ENCODE measurements at places on chromosomes 4 and X.

GRCh38 chrX:150507251-150507856 lies 61.1 kb upstream of the MTM1 start:
- DNase-seq: no peak

- DNase-seq: no peak
Measured at GRCh38 chr4:151029537-151029936, 14.5 kb upstream of the LRBA start.

DNA sequence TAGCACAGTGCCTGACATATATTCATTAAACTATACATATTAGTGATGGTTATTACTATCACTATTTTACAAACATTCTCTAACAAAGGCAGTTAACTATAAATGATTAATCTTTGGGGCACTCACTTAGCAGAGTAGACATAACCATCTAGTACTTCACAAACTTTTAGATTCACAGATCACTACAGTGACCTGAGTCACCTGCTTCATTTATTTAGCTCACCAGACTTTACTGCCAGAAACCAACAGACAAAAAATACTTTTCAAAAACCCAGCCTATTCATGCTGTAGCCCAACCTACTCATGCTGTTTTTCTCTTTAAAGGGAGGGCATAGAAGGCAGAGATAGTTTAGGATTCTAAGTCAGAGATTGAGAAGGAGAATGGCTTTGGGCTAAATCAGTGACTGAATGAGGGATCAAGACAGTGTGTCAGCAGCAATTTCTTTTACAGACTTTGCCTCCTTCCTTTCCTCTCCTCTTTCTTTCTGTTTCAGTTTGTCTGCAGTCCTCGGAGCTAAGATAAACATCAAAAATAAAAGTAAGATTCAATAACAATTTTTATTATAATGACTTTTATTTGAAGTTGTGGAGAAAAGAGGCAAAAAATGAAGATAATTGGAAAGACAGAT lies 34.7 kb upstream of the PDE5A start:
- DNase-seq: no peak

GRCh38 chr4:153346563-153346962 lies 2.1 kb downstream of the MND1 start:
- peak; percentile 3 for DNase-seq

GRCh38 chr4:35697210-35697736 lies 547.0 kb downstream of the ARAP2 start:
- no peak for DNase-seq

GRCh38 chrX:23952391-23952790 lies 44.6 kb downstream of the CXorf58 start:
- no peak for DNase-seq

DNA sequence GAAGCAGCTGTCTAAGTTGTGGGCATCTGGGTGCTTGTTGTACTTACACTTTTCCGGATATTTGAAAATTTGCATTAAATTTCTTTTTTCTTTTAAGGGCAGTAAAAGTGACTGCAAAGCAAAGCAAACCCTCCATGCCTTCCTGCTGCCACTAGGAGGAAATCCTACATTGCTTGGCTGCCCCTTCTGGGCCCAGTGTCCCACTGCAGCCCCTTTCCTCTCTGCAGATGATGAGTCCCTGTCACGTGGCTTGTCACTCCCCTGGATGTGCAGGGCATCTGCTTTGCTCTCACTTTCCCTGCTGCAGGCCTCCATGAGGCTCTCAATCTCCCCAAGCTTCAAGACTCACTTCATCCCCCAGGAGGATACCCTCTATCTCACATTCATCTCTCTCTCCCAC lies 12.7 kb downstream of the TSR2 start:
- no peak for DNase-seq

- no peak for DNase-seq
Measured at GRCh38 chr4:17112292-17112659, 213.8 kb upstream of the LDB2 start.

- no peak for DNase-seq
Measured at GRCh38 chr4:54730581-54730980, 72.8 kb downstream of the KIT start.

DNA sequence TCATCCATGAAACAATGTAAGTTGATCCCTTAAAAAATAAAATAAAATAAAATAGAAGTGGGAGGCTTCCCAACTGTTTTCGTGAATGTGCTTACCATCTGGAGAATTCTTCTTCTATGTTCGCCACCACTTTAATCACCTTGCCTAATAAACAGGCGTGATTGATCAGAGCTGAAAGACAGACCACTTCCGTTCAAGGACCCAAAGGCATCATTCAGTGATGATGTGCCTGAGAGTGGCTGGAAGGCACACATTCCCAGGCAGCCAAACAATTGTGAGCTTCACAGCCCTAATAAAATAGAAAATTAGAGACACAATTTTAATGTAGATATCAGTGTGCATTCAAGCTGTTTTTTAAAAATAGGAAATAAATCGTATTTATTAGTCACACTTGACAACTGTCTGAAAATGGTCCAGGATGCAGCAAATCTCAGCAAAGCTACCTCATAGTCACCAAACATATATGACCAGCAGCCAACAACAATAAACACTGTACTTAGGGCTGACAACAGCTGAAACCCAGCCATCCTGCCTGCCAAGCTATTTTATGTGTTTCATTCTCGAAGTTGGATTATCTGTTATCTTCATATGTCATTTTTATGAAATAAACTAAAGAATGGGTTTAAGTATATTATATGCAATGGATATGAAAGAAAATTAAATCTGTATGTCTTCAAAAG lies 163.2 kb upstream of the FAM9B start:
- DNase-seq: no peak

GRCh38 chrX:25012433-25012735 lies 3.4 kb downstream of the ARX start:
- no peak for DNase-seq

GRCh38 chr4:142402156-142402555 lies 443.9 kb downstream of the INPP4B start:
- DNase-seq: no peak

DNA sequence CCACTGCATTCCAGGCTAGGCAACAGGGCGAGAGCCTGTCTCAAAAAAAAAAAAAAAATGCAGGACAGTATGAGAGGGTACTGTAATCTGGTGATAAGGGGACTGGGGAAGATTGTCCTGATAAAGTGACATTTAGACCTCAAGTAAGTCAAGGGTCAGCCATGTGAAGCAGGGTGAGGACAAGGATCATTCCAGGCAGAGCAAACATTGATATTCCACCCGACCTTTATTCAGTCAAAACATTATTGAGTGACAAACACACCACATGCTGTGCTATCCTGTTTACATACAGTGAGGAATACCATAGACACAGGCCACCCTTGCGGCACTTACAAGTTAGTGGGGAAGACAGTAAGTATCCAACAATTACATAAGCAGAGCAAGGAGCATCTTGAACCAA lies 64.4 kb downstream of the SLC9A6 start:
- DNase-seq: no peak

GRCh38 chr4:1459722-1460511 lies 53.7 kb upstream of the NKX1-1 start:
- no peak for DNase-seq

DNA sequence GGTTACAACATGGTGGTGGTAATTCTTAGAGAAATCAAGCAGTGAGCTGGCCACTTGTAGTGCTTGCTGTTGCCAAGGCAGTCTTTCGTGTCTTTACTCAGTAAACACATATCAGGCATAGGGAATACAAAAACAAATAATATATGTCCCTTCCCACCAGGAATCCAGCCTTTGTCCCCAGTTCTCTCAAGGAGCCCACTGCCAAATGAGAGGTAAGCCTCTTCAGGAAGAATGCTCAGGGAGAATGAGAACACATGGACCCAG lies 421 bp upstream of the PLAC1 start:
- no peak for DNase-seq

- DNase-seq: no peak
Measured at GRCh38 chr4:65521666-65522065, 148.6 kb downstream of the EPHA5 start.

DNA sequence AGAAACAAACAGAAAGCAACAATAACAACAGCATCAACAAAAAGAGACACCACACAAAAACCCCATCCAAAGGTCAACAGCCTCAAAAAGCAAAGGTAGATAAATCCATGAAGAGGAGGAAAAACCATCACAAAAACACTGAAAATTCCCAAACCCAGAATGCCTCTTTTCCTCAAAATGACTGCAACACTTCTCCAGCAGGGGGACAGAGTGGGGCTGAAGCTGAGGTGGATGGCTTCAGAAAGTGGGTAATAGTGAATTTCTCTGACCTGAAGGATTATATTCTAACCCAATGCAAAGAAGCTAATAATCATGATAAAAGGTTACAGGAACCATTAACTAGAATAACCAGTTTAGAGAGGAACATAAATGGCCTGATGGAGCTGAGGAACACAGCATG lies 888.2 kb downstream of the RAB28 start:
- no peak for DNase-seq

- no peak for DNase-seq
Measured at GRCh38 chr4:167290678-167291077, 56.4 kb upstream of the SPOCK3 start.

DNA sequence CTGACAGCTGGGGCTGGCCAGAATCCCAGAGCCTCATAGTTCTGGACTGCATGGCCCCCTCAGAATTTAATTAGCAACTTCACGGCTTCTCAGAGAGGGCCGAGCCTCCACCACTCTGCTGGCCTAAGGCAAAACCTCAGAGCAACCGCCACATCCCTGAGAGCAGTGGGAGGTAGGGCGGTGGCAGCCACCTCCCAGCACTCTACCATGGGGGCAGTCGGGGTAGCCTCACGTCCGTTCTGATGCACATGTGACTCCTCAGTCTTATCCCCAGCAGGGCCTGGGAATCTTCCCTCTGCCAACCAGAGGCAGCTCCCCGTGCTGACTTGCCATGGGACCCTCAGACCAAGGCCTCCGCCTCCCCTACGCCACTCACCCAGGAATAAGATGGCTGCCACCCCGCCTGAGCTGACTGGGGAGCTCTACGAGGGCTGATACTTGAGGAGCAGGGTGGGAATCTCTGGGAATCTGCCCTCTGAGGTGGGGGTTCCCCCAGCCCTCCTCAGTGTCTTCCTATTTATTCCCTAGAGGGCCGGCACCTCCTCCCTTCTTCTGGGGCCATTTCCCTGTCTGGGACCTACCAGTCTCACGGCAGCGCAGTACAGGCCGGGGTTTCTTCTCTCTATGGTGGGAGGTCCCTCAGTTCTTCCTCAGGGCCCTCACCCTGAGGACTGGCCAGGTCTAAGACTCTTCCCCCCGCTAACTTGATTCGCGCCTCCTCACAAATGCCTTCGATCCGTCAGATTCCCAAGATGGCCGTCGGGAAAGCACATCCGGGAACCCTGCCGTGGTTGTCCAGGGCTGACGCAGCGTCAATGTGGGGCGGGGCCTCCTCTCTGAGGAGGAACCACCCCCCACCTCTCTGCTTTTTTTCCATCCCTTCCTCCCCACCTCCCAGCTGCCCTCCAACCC lies at the start of gene MAGEC2:
Gene MAGEC2, minus strand, starts transcription at position 769 of the 912 bp plus-strand sequence. CDS start 1,303 bp downstream, outside the sequence.
- DNase-seq: no peak

GRCh38 chr4:120753854-120754253 lies 168.7 kb downstream of the PRDM5 start:
- no peak for DNase-seq

DNA sequence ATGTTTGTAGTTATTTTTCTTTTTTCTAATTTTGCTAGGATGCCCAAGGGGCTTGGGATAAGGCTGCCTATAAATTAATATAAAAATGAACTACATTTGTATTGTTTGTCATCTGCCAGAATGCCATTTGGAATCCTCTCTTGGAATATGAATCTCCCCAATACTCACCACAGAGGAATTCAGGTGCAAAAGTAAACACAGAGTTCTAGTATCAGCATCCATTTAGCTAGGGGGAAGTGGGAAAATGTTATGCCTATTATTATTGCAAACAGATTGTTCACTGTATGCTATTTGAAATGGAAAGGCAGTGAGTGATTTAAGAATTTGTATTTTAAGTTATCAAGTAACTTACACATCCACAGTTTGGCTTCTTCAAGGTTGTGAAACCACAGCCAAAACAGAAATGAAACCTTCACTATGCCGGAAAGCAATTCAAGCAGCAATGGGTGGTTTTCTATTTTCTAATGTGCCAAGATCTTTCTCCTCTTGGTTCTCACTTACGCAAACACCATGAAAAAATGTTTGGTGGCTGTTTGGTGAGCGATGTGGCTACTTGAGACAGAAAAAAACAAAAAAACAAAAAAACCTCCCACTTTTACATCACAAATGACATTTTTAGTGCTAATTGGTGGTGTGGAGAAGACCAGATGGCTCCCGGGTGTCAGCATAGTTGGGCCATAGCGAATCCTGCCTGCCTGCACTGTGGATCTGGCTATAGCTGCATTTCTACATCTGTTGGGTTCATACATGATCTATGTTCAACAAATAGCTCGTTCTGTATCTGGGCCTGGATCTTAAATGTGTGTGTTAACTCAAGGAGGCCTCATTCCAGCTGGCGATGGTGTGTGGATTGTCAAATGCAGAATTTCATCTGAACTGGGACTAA lies 200.8 kb upstream of the GIMD1 start:
- no peak for DNase-seq

GRCh38 chr4:171521726-171522125 lies 291.5 kb upstream of the GALNTL6 start:
- no peak for DNase-seq

DNA sequence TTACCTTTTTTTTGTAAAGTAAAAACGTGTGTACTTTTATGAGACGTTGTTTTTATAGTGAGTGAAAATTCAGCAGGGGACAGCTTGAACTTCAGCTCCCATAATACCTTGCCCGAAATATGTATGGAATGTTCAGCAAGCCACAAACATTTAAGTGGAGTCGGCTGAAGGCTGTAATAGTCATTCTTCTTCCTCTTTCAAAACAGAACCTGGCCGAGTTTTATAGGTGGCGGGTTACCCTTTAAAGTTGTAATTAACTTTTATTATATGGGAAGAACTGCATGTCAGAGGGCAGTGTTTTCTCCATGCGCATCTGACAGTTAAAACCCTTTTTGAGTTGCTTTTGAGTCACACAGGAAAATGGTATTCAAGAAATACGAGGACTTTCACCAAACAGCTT lies 50.7 kb downstream of the CLDN34 start:
- no peak for DNase-seq

- no peak for DNase-seq
Measured at GRCh38 chr4:26762650-26763049, 98.0 kb upstream of the STIM2 start.

DNA sequence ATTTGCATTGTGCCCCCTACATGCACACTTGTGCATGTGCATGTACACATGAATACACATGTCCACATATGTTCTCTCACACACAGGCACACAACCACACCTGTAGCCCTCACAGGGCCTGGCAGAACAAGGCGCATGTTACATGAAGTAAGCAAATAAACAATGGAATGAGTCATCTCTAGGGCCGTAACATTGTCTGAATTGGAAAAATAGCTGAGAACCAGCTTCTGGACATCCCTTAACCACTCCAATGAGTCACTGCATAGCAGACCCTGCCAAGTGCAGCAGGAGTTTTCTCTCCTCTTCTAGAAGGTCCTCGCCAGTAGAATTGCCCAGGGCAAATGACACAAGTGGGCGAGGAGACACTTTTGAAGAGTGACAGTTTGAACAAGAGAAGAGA lies 66.1 kb downstream of the MAGEA10 start:
- DNase-seq: no peak

- DNase-seq: no peak
Measured at GRCh38 chr4:13202701-13203100, 281.4 kb downstream of the RAB28 start.
